Activated T-cell treated with anti-CD3 and anti-CD28 coated beads, Interleukin-2, amount 50 U/mL, for 48 hours (primary cell): ENCODE measurements at places on chromosomes 7 and 10.

DNA sequence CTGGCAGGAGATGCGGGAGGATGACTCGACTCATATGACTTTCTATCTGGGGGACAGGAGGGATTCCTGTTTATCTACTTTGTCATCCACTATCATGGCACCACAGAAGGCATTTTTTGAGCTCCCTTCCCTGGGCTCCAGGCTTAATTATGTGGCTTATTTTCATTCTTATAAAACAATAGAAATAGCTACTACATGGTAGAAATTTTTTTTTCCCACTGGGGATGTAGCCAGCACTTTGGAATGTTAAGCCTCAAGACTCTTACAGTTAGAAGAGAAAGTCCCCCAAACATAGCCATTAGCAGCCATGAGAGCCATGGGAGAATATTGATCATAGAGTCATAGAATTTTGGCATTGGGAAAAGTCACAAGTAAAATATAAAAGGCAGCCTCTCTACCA is 14.6 kb upstream of the FAM180A start:
- no peak for DNase-seq

DNA sequence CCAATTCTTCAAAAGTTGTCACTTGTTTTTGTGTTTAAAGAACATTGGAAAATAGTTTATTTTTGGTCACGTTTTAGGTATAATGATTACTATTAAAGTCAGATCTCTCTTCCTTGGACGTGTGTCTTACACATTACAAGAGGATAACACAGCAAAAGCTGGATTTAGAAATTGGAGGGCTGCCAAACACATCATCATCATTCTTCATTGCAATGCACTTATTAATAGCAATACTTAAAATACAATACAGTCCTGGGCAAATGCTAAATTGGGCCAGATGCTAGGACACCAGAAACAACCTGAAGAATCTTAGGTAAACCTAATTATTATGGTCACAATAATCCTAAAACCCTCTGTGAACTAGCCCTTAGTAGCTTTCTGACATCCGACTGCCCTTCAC is 303.6 kb downstream of the DGKB start:
- DNase-seq = no peak

GRCh38 chr10:11551916-11552602 is 59.4 kb downstream of the USP6NL start:
- no peak for DNase-seq

GRCh38 chr7:12069757-12070156 is 141.3 kb upstream of the TMEM106B start:
- no peak for DNase-seq

GRCh38 chr7:76225379-76225778 is 23.7 kb downstream of the SRRM3 start:
- peak; percentile 43 for DNase-seq
